ENCODE measurements at places on chromosomes 4 and X. TPM values are rescaled to one million over a fixed set of nuclear protein-coding genes. Genes with fewer than 3 reads are reported as not detected.

The HTN3 gene
- total RNA-seq = not detected

The TKTL2 gene
- total RNA-seq = 0.33 TPM

The OTC gene
- total RNA-seq = not detected

The TRPC5OS gene
- 0.22 TPM for total RNA-seq

The IL13RA2 gene
- 1.6 TPM for total RNA-seq

The AWAT2 gene
- not detected for total RNA-seq

Data from camera-type eye (tissue), 1 donor.